Naive thymus-derived CD8-positive, alpha-beta T cell (primary cell): ENCODE measurements at places on chromosomes 7 and 10.

DNA sequence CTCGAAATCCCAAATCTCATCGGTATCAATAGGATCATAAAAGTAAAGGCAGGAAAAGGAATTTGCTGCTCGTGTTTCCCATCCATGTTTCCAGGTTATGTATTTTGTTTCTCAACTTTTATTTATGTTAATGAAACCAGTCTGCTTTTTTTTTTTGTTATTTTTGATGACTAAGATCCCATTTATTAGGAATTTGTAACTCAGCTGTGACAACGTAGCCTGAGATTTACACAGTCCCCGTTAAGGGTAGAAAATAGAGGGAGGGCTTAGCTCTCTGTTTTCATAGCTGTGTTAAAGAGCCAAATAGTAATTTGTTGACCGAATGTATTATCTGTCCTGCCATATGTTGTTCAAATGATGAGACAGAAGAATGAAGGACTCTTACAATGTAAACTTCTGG, 164.0 kb downstream of the MGMT start:
- no peak overlapping the region for H3K4me3 ChIP-seq
- peaks cover 8% of the 10 kb centered on the region for H3K4me1 ChIP-seq
- H3K27me3 ChIP-seq, result no peaks in the 10 kb centered on the region
- H3K36me3 ChIP-seq, result peaks cover 79% of the 10 kb centered on the region
- no peak overlapping the region for H3K27ac ChIP-seq
- no peak for DNase-seq

GRCh38 chr7:71198391-71198790, 66.4 kb downstream of the GALNT17 start:
- no peak for DNase-seq
- no peaks in the 10 kb centered on the region for H3K36me3 ChIP-seq
- no peaks in the 10 kb centered on the region for H3K27me3 ChIP-seq
- H3K27ac ChIP-seq, result no peak overlapping the region

DNA sequence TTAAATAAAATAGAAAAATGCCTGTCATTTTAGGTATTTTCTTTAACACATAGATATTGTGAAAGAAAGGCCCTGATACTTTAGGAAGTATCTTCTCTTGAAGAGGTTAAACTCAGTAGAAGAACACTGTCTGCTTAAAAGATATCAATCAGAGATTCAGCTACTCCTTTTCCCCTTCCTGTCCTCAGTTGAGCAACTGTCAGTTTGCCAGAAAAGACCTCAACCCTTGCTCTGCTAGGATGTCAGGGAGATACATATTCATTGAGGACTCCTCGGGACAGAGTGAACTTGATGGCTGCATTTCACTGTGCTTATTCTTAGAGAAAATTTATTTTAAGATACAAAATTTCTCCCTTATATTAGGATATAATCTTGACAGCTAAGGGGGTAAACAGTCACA, 173.6 kb upstream of the CACNA2D1 start:
- no peak for DNase-seq
- H3K4me3 ChIP-seq, result no peak overlapping the region
- no peak overlapping the region for H3K27ac ChIP-seq
- H3K27me3 ChIP-seq, result no peaks in the 10 kb centered on the region

- H3K4me3 ChIP-seq, result no peak overlapping the region
- no peak for DNase-seq
- no peak overlapping the region for H3K27ac ChIP-seq
- H3K36me3 ChIP-seq, result peaks cover 10% of the 10 kb centered on the region
These were observed 80.3 kb downstream of the NSUN6 start for GRCh38 chr10:18571076-18571475.

DNA sequence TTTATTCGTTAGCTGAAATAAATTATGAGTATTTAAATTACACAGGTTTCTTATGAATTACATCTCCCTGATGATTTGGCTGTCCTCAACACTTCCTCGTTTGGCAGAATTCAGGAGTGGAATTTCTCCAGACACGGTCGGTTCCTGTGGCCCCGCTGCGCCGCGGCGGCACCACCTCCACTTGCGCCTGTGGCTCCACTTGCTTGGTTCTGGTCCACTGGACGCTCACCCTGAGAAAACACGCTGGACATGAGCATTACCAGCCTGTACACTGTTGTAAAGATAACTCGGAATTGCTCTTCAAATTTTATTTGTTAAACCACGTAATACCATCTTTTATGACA, 85.3 kb downstream of the ZNF33B start:
- H3K27me3 ChIP-seq, result no peaks in the 10 kb centered on the region
- DNase-seq, result no peak
- peaks cover 23% of the 10 kb centered on the region for H3K4me1 ChIP-seq
- peak overlapping the region; percentile 97 for H3K27ac ChIP-seq
- H3K4me3 ChIP-seq, result peak overlapping the region; percentile 98

DNA sequence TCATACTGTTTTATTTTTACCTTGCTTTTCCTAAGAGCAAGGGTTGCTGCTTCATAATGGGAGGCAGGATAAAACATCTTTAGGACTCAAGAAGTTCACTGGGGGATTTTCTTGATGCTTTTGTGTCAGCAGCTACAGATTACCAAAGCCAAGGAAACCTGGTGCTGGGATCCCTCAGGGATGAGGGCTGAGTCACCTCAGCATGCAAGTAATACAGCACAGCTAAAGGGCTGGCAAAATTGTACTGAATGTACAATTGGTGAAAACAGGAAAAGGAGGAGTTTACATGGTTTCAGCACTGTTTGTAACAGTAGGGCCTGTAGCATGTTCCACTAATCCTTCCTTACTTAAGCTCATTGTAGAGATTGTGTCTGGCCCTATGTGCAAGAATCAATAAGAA, 1056.8 kb downstream of the SORCS1 start:
- H3K4me1 ChIP-seq, result no peaks in the 10 kb centered on the region
- H3K27ac ChIP-seq, result no peak overlapping the region
- no peaks in the 10 kb centered on the region for H3K36me3 ChIP-seq
- no peaks in the 10 kb centered on the region for H3K27me3 ChIP-seq
- no peak overlapping the region for H3K4me3 ChIP-seq
- DNase-seq, result no peak

- H3K27me3 ChIP-seq, result no peaks in the 10 kb centered on the region
- peaks cover 57% of the 10 kb centered on the region for H3K36me3 ChIP-seq
- H3K4me3 ChIP-seq, result no peak overlapping the region
- no peak for DNase-seq
- peaks cover 13% of the 10 kb centered on the region for H3K4me1 ChIP-seq
- no peak overlapping the region for H3K27ac ChIP-seq
These were observed 88.9 kb downstream of the ATE1 start for GRCh38 chr10:121838931-121839330.

DNA sequence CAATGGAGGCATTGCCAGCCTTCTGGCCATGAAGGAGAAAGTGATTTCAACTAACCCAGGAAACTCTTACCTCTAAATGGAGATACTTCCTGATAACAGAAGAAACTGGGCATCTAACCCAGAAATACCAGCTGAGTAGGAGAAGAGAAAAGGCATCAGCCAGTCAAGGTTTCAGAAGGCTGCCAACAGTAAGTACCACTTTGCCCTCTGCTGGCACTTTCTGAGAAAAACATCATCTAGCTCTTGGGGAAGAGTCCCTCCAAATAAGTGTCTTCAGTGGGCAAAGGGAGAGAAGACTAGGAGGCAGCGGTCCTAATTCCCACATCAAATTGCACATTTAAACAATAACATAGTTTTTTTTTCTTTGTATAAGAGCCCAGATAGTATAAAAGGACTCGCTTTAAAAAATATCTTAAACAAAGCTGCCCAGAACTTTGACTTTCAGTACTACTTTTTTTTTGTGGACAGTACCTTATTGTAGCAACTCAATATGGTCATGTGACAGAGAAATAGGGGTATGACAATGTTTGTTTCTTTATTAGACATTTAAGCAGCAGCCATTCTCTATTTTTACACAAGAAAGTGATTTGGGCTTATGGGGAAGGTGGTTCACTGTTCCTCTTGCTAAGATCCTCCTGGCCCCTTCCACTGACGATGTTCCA, 157.3 kb downstream of the CTTNBP2 start:
- DNase-seq, result peak; percentile 3
- no peak overlapping the region for H3K4me3 ChIP-seq
- no peak overlapping the region for H3K27ac ChIP-seq

GRCh38 chr10:118729200-118729599, 25.6 kb downstream of the CACUL1 start:
- no peaks in the 10 kb centered on the region for H3K27me3 ChIP-seq
- peaks cover 68% of the 10 kb centered on the region for H3K4me1 ChIP-seq
- H3K27ac ChIP-seq, result peak overlapping the region; percentile 91
- no peak for DNase-seq

DNA sequence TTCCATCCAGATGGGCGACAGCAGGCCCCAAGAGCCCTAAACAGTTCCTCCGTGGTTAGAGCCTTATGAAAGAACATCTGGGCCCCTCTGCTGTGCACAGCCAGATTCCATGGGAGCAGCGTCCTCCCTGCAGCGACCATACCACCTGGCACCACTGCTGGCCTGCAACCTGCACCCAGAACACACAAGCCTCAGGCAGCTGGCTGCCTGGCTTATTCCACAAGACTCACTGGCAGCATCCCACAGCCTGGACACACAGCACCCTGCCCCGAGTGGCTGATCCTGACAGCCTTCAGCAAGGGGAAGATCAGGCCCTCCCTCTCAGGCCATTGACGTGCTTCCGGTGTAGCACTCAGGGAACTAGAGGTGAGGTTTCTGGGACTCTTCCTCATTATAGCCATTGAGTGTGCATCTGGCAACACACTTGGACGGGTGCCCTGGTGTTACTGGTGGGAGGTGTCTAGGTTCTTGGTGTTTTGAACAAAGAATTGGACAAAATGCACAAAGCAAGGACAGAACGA, 33.7 kb upstream of the ERCC6 start:
- no peaks in the 10 kb centered on the region for H3K4me1 ChIP-seq
- no peaks in the 10 kb centered on the region for H3K36me3 ChIP-seq
- no peak overlapping the region for H3K4me3 ChIP-seq
- no peak for DNase-seq

DNA sequence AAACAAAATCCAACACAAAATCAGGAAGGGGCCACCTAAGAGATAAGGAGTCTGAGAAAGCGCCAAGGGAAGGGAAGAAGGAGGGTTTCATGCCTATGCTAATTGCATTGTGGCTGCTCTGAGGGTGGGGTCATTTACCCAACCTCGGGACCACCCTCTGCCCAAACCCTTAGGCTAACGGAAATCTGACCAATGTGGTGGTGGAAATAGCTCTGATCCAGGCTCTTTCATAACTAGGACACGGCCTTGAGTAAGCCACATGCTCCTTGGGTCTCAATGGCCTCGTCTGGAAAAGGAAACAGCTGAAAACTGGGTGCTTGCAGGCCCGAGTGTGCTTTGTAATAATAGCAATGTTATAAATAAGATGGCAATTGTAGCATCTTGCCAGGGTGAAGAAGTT, 14.9 kb upstream of the SRGN start:
- no peaks in the 10 kb centered on the region for H3K36me3 ChIP-seq
- no peak overlapping the region for H3K4me3 ChIP-seq
- no peaks in the 10 kb centered on the region for H3K27me3 ChIP-seq
- no peaks in the 10 kb centered on the region for H3K4me1 ChIP-seq

GRCh38 chr10:110355922-110356627, 51.4 kb upstream of the SMNDC1 start:
- peaks cover 16% of the 10 kb centered on the region for H3K4me1 ChIP-seq
- H3K27me3 ChIP-seq, result peaks cover 14% of the 10 kb centered on the region
- H3K4me3 ChIP-seq, result peak overlapping the region; percentile 32
- peak overlapping the region; percentile 59 for H3K27ac ChIP-seq
- H3K36me3 ChIP-seq, result no peaks in the 10 kb centered on the region

GRCh38 chr10:100907773-100908363, 4.9 kb upstream of the SLF2 start:
- peaks cover 9% of the 10 kb centered on the region for H3K27me3 ChIP-seq
- H3K4me3 ChIP-seq, result no peak overlapping the region
- peaks cover 23% of the 10 kb centered on the region for H3K4me1 ChIP-seq
- DNase-seq, result no peak
- no peak overlapping the region for H3K27ac ChIP-seq

GRCh38 chr7:152313831-152314604, 121.8 kb downstream of the KMT2C start:
- no peaks in the 10 kb centered on the region for H3K27me3 ChIP-seq
- H3K27ac ChIP-seq, result peak overlapping the region; percentile 41
- peak overlapping the region; percentile 44 for H3K4me3 ChIP-seq
- no peaks in the 10 kb centered on the region for H3K36me3 ChIP-seq
- H3K4me1 ChIP-seq, result peaks cover 35% of the 10 kb centered on the region

DNA sequence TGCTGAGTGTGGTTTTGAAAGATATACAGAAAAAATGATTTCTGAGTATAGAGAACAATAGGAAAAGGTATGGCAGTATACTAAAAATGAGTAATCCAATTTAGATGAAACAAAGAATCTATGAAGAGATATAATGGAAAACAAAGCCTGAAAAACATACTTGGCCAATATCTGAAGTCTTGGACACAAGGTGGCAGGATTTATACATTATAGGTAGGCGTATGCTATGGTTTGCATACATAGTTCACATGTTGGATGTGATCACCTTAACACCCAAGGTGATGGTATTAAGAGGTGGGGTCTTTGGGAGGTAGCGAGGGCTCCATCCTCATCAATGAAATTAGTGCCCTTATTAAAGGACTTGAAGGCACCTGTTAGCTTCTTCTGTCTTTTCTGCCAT, 34.5 kb upstream of the BPGM start:
- H3K4me3 ChIP-seq, result no peak overlapping the region
- peaks cover 25% of the 10 kb centered on the region for H3K27me3 ChIP-seq
- H3K27ac ChIP-seq, result no peak overlapping the region
- no peaks in the 10 kb centered on the region for H3K36me3 ChIP-seq

GRCh38 chr7:79528421-79528820, 75.0 kb upstream of the MAGI2 start:
- no peaks in the 10 kb centered on the region for H3K36me3 ChIP-seq
- no peaks in the 10 kb centered on the region for H3K27me3 ChIP-seq
- peaks cover 4% of the 10 kb centered on the region for H3K4me1 ChIP-seq
- no peak for DNase-seq
- no peak overlapping the region for H3K4me3 ChIP-seq

DNA sequence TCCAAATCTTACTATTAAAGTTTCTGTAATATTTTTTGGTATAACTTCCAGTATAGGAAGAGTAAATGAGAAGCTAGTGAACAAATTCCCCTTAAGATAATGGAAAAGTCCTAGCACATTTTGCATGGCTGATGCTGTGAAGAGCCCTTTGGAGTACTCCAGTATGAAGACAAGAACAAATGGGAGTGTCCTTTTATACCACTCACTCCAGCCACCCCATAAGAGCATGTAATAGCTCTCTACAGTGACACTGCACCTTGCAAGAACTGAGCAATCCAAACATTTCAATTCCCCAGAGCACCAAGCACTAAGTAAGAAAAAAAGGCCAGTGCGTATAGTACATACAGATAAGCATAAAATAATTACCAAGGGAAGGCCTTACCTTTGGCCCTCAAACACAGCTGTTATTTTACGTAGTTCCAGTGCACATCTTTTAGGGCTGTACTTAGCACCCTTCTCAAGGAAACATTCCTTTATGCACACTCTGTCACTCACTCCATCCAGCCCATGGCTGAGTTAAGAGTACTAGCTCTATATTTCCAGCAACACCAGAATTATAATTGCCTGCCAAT, 135.4 kb downstream of the ST7 start:
- H3K4me3 ChIP-seq, result no peak overlapping the region
- H3K4me1 ChIP-seq, result peaks cover 28% of the 10 kb centered on the region
- H3K27ac ChIP-seq, result no peak overlapping the region
- H3K36me3 ChIP-seq, result no peaks in the 10 kb centered on the region

GRCh38 chr7:23065974-23066373, 39.6 kb upstream of the KLHL7 start:
- H3K4me1 ChIP-seq, result no peaks in the 10 kb centered on the region
- H3K27me3 ChIP-seq, result peaks cover 2% of the 10 kb centered on the region
- no peak overlapping the region for H3K27ac ChIP-seq
- H3K36me3 ChIP-seq, result no peaks in the 10 kb centered on the region
- no peak for DNase-seq
